SW480 (cell line): ENCODE measurements at places on chromosomes 7 and 10.

GRCh38 chr10:21314906-21315644 lies 210.4 kb downstream of the SKIDA1 start:
- peak; percentile 66 for DNase-seq

DNA sequence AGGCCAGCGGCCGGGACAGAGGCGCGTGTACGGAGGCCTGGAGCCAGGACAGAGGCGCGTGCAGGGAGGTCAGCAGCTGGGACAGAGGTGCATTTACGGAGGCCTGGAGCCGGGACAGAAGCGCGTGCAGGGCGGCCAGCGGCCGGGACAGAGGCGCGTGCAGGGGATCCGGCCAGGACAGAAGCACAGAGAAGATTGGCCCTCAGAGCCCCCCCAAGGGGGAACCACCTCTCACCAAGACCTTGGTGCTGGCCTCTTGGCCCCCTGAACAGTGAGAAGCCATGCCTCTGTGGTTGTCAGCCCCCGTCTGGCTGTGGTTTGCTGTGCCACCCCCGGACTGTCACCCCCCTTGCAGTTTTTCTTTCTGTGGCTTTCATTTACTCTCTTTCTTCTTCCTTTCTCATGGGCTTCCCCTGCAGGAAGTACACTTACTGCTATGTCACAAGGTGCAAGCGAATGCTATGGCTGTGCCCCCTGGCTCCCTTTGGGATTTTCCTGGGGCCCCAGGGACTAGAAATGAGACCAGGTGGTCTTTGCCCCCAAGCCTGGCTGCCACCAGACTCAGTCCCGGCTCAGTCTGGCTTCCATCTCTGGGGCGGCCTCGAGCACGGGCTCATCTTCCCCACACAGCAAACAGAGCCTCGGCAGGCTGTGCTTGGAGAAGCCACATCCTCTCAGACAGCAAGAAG lies 41.1 kb downstream of the INSIG1 start:
- DNase-seq: no peak

- peak; percentile 30 for DNase-seq
Observed at GRCh38 chr10:132479024-132479602, 58.5 kb upstream of the INPP5A start.

- DNase-seq: no peak
Observed at GRCh38 chr10:132606536-132607316, 69.1 kb downstream of the INPP5A start.

- DNase-seq: no peak
Observed at GRCh38 chr10:24419066-24419465, 210.1 kb downstream of the KIAA1217 start.

- DNase-seq: no peak
Observed at GRCh38 chr10:110442746-110443145, 55.0 kb upstream of the DUSP5 start.

DNA sequence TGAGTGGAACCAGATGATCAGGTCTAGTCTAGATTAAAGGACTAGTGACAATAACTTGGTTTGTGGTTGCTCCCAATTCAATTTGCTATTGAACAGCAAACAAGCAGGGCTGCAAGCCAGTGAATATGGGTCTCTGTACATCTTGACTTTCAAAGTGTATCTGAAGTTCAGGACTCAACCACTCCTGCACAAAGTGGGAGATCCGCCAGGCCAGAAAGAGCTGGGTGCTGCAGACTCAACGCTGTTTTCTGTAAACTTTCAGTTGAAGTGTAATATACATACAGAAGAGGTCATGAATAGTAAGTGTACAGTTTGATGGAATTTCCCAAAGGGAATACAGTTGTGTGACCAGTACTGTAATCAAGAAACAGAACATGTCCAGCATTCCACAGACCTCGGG lies 416.6 kb downstream of the RPS24 start:
- DNase-seq: no peak

- DNase-seq: no peak
Observed at GRCh38 chr10:51273574-51273973, 199.3 kb downstream of the PRKG1 start.

DNA sequence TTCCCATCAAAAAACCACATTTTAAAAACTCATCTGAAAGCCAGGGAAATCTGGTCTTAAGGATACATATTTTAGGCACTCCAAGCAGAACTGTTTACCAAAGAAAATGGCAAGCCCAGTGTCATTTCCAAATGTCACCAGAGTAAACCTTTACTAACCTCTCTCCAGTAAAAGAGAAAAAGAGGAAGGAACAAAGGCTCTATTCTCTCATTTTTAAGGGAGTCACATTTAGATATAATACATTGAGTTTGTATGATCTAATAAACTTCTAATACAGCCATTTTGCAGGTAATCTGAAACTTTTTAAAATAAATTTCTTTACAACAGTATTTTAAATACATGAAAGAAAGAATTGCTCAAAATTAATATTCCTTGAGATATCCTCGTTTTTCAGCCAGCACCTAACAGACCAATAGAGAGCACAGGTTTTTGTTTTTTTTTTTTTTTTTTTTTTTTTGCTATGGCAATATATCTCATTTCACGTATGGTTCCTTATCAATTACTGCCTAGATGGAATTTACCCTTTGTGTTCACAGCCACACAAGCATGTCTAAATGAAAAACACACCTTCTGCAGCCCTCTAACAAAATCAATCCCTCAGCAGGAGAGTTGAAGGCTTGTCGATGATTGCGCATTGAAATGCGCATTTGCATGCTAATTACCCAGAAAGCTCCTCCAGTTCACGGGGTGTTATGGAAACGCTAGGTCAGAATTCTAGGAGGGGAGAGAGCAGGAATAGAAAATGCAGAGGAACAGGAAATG lies 39.8 kb upstream of the MSRB2 start:
- no peak for DNase-seq

- DNase-seq: no peak
Observed at GRCh38 chr7:30451539-30452279, 26.9 kb downstream of the NOD1 start.

DNA sequence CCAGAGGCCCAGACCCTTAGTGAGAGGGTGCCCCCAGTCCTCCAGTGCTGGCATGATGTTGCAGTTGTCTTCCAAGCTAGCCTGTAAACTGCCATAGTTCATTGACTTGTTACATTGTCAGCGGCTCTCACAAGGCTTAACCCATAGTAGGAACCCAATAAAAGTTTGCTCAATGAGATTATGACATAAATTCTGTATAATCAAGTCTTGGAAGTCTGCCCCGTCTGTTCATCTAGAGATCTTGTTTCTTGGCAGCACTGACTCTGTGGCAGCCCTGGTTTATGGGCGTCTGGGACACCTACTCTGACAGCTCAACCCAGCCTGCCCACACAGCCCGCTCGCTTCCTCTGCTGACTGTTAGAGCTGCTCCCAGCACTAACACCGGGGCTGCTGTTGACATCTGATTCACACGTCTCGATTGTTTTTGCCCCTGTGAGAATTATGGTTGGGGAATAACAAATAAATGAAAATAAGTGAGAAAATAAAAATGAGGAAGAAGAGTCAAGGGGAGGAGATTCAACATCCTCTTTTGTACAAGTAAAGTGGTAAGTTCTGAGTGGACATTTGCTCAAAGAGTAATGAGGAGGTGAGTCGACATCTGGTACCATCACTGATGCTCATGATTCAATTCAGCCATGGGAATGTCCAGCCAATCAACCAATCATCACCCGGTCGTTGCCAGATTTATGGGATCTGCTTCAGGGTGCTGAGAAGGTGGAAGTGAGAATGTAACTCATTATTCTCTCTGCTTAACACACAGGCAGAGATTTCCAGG lies 160.8 kb downstream of the SPAG6 start:
- DNase-seq: no peak

GRCh38 chr7:93873998-93874574 lies 16.5 kb downstream of the TFPI2 start:
- no peak for DNase-seq
